ENCODE measurements at places on chromosomes 2 and 18.
A peak's percentile ranks its signal among the peaks of the same experiment; 100 is the strongest.

DNA sequence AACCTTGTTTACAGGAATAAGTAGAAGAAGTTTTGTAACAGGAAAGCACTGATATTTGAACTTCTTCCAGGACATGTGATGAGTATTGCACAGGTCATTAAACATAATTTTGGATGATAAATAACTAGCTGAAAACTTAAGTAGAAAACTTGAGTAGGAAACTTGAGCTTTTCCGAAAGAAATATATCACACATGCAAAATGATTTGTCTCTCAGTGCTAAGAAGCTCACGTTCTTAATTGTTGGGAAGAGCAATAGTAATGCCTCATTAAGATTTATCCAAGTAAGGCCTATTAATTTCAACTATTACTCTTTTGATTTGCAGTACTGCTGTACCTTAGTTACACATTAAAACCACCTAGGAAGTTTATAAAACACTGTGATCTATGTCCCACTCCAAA is 1921.9 kb upstream of the LRRTM1 start:
- DNase-seq: no peak

GRCh38 chr2:61775956-61776570 is 77.8 kb downstream of the FAM161A start:
- DNase-seq: no peak

GRCh38 chr2:3139906-3140305 is 237.7 kb downstream of the EIPR1 start:
- DNase-seq: no peak

GRCh38 chr18:66046032-66046602 is 295.3 kb downstream of the CDH7 start:
- no peak for DNase-seq

GRCh38 chr2:11998626-11999378 is 252.4 kb downstream of the LPIN1 start:
- no peak for DNase-seq

GRCh38 chr2:229640636-229641035 is 73.7 kb downstream of the DNER start:
- no peak for DNase-seq

- DNase-seq: peak; percentile 38
Observed at GRCh38 chr2:227717687-227718567, at the start of gene SLC19A3. Gene SLC19A3 (minus strand): TSS chr2:227718028. CDS start chr2:227702318, 15,710 bp downstream.

GRCh38 chr2:133026536-133027177 is 356.7 kb upstream of the LYPD1 start:
- DNase-seq: no peak

DNA sequence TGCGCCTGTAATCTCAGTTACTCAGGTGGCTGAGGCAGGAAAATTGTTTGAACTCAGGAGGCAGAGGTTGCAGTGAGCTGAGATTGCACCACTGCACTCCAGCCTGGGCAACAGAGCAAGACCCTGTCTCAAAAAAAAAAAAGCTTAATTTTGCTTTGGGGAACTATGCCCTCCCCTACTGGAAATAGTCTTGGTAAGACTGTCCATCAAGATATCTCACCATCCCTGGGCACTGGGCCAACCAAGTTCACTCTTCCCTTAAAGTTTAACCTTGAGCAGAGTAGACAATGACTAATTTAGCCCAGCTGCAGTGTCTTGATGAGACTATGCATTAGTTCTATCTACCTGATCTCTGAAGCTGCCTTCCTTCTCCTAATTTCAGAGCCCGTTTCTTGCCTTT is 44.7 kb downstream of the ASXL2 start:
- no peak for DNase-seq

DNA sequence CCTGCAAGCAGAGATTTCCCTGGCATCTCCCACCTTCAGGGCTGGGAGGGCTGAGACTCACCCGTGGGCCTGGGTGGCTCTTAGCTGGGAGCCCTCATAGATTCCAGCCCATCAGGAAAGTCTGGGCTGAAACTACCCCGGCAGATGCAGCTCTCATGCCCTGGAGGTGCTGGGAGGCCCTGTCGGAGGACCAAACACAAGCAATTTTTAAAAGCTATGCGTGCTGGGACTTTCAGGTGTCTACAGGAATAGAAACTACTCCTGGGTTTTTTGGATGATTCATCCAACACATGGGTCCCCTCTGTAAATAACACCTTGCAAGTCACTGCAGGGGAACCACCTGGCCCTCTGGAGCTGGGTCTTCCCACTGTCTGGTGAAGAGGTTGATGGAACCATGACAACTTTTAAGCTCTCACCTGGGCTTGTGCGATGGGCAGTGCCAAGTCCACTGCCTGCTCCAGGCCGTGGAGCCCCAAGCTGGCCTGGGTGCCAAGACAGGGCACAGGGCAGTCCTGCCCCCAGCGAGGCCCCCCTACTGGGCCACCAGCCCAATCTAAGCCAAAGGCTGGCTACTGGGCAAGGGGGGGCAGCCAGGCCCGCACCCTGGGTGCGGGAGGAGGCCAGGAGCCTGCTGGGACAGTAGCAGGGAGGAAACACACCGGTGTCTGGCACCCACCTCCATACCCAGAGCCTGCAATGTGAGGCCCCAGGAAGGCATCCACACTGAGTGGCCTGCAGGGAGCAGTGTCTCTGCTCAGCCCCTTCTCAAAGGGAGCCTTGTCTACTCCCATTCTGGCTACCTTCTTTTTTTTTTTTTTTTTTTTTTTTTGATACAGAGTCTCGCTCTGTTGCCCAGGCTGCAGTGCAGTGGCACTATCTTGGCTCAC is 1.1 kb upstream of the GPR55 start:
- DNase-seq: no peak
